Gastroesophageal sphincter (tissue), 4 donors: ENCODE measurements at places on chromosomes 3 and 15. TPM values are rescaled to one million over a fixed set of nuclear protein-coding genes. Genes with fewer than 3 reads are reported as not detected.
A peak's percentile ranks its signal among the peaks of the same experiment; 100 is the strongest.

- ATAC-seq: no peak
Measured at GRCh38 chr3:121529308-121529707, 16.5 kb downstream of the POLQ start.

C3orf20 gene
- total RNA-seq: not detected

DNA sequence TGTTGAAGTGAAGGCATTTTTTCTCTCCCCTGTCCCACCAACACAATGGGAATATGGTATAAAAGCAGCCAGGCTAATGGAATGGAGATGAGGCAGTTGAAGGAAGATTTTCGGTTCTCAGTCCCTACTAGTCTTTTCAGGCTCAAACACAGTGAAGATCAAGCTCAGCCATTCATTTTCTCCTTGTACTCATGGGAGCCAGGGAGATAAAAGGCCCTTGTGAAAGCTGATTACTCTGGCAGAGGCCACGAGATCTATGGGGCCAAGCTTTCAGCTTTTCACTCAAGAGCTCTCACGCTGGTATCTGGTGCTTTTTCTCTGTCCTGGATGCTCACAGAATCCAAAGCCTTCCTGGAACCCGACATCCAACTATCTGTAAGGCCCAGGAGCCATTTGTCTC, 14.5 kb upstream of the FAN1 start:
- no peak for ATAC-seq

DNA sequence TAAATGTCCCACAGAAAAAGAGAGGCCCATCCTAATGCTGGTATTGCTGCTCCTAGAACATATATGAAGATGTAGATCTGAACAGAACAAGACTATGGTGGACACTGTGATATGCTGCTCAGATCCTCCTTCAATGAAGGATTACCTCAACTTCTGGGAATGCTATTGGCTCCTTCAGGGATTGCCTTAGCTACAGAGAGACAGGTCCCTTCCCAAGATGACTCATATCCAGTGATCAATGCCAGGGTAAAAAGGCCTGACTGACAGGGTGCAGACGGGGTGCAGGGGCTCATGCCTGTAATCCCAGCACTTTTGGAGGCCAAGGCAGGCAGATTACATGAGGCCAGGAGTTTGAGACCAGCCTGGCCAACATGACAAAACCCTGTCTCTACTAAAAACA, 20.5 kb upstream of the STAG1 start:
- no peak for ATAC-seq

LINGO1 gene
- 0.87 TPM for total RNA-seq

GRCh38 chr15:57118013-57118799, 199.8 kb downstream of the TCF12 start:
- no peak for ATAC-seq

CCDC9B gene
- 28.0 TPM for total RNA-seq

DNA sequence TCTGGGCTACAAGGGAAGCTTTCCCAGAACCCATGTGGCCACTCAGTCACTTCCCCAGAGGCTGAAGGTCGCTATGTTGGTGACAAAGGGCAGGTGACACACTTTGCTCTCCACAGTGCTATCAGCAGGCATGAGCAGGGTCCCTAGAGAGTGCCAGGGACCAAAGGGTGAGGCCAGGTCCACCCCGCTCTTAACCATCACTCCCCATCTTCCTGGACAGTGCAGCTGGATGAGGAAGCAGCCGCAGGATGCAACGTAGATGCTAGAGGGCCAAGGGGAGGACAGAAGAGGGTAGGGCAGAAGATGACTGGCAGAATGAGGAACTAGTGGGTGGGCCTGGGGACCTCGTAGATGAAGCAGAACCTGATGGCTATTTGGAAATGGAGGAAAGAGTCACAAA, 13.6 kb upstream of the LTF start:
- no peak for ATAC-seq

- ATAC-seq: no peak
Measured at GRCh38 chr3:194667363-194667762, 4.6 kb downstream of the LSG1 start.

DNA sequence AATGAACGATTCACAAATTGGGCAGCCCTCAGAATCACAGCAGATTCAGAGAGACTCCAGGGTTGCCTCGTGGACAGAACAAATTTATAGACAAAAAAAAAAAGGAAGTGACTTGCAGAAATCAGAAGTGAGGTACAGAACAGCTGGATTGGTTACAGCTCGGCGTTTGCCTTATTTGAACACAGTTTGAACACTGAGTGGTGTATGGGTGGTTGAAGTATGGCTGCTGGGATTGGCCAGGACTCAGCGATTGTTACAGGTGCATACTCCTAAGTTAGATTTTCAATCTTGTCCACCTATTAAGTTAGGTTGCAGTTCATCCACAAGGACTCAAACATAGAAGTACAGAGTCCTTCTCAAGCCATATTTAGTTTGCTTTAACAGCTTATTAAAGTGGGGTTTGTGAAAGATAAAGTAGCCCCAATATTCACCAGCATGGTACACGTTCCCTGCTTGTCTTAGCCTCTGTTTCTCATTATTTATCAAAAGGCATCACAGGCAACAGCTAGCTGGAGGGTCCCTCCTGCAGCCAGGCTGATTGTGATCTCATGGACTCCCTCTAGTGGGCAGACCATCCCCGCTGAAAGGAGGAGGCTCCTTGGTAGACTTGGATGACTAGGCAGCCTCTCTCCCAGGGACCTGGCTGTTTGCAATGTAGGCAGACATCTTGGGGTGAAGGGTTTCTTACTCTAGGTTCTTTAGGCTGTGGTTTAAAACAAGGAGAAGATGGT, 17.6 kb upstream of the ALDH1L1 start:
- ATAC-seq: peak; percentile 97

- ATAC-seq: no peak
Measured at GRCh38 chr3:5096336-5097008, 25.6 kb upstream of the ARL8B start.

KNSTRN gene
- 8.3 TPM for total RNA-seq

ZNF80 gene
- total RNA-seq: not detected

- no peak for ATAC-seq
Measured at GRCh38 chr3:4850211-4850927, 128.9 kb upstream of the BHLHE40 start.

DNA sequence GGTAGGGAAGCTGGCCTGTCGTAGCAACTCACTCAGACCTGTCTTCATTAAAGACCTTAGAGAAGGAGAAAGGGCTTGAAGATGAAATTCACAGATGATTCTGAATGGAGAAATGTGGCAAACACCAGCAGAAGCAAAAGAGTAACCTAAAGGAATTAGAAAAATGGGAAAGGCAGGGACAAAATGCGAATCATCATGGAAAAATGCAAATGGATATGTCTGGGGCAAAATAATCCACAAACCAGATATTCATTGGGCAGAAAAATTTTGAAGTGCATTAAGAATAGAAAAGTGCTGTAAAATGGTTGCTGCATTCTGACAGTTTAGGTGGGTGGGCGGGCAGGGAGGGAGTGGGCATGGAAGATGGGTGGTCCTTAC, 156.9 kb upstream of the RASGRP1 start:
- ATAC-seq: no peak

ECE2 gene
- total RNA-seq: 0.12 TPM

CCR3 gene
- not detected for total RNA-seq

GRCh38 chr3:23991683-23992628, 46.9 kb downstream of the NR1D2 start:
- ATAC-seq: no peak

MST1 gene
- total RNA-seq: 0.89 TPM

DNA sequence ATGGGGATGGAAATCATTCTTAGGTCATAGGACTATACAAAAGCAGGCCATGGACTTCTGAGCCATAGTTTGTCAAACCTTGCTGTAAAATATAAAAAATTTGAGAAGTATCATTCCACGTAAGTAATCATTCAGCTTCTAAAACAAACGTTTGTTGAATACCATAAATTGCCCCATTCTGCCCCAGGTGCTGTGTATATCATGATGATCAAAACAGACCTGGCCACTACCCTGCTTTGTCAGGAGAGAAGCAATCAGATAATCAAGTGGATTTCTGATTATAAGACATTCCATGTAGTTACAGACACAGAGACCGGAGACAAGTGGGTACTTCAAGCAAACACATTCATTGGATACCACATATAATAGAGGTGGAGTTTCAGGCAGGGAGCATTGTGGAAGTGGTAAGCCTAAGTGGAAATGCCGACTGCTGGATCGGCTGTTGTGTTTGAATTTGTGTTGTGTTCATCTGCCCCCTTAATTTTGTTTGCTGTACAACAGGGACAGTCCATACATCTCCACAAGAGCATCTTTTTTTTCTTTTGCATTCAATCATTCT, 61.7 kb downstream of the TGFBR2 start:
- no peak for ATAC-seq

DNA sequence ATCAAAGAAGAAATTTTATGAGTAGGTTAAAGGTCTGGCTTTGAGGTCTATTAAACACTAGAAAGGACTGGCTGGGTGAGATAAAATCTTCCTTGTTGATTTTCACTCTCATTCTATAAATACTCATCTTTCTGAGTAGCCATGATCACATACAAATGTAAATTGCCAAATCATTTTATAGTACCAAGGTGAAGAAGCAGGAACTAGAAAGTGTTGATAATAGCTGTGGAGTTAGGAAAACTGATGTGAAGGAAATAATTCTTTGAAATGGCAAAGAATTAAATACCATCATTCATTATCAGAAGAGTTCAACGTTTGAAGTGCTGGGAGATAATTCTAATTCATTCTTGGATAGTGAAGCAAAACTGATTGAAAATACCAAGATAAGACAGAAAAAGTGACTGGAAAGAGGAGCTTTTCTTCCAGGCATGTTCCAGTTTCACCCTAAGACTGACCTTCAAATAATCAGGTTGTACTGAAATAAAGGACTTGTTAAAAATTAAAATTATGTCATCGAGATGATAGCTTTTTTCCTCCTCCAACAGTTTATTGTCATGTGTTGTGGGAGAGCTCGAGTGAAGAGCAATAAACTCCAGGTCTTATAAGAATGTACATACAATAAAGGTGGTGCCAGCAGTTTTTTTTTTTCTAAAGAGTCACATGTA, 17.4 kb downstream of the THBS1 start:
- ATAC-seq: no peak

DNA sequence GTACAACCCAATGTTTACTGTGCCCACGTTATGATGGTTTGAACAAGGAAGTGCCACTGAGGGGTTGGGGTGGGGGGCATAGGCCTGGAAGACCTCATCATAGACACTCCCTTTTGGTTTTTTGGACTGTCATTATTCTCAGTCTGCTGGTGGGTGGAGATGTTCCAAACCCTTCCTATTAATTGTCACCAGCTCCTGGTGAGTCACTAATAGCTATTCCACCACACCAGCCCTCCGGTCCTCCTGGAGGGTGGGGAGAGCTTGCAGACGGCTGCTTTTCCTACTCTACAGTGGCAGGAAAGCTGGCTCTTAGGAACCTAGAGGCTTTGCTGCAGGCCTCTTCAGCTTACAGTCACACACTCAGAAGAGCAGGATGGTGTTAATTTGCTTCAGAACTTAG, 9.0 kb upstream of the COPG1 start:
- no peak for ATAC-seq

AGTR1 gene
- 13.4 TPM for total RNA-seq

GRCh38 chr3:111662907-111663306, 67.8 kb upstream of the ZBED2 start:
- no peak for ATAC-seq

NCEH1 gene
- 6.2 TPM for total RNA-seq

DNA sequence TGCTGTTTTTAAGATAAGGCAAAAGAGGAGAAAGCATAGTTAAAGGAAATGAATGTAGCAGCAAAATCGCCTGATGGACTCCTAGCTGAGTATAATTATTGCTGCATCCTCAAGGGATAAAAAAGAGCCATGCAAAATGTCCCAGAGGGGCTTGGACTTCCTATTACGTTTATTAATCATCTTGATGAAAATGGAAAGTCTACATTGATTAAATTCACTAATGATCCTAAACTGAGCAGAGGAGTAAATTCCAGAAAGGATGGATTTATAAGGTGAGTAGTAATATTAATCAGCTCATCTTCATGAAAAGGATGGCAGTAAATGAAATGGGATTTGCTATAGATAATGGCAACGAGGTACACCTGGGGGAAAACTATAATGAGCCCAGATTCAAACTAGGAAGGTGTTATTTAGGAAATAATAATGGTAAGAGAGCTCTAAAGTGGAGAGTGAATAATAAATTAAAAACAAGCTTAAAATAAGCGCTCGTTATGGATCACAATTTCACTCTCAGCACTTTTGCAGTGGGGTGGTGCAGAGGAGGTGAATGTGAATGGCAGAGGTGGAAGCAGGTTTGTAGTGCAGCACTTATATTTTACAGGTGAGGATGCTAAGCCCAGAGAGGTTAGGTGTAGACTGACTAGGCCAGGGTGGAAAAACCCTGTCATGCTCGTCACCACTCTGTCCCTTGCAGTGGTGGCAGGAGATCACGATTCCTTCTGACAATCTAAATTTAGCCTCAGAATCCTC, 22.3 kb downstream of the IL5RA start:
- ATAC-seq: no peak

DNA sequence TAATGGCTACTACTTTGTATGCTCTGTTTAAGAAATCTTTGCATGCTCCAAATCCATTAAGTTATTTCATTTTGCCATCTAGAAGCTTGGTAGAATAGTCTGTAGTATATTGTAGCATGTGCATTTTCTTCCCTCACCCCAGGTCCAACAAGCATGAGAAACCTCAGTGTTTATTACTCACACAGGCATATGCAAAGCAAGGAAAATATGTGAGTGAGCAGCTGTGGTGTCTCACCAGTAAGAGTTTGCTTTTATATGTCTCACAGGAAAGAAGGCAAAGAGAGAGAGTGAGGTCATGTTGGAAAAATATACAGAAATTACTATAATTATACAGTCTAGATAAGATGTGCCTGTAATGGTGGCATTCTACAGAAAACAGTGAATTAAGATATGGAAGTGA, 312.5 kb downstream of the C3orf38 start:
- no peak for ATAC-seq

- peak; percentile 86 for ATAC-seq
Measured at GRCh38 chr3:16311960-16312451, 47.0 kb downstream of the OXNAD1 start.

GRCh38 chr3:187807086-187807862, 62.0 kb upstream of the BCL6 start:
- no peak for ATAC-seq

- peak; percentile 49 for ATAC-seq
Measured at GRCh38 chr3:189233225-189233858, 61.6 kb downstream of the TPRG1 start.

DNA sequence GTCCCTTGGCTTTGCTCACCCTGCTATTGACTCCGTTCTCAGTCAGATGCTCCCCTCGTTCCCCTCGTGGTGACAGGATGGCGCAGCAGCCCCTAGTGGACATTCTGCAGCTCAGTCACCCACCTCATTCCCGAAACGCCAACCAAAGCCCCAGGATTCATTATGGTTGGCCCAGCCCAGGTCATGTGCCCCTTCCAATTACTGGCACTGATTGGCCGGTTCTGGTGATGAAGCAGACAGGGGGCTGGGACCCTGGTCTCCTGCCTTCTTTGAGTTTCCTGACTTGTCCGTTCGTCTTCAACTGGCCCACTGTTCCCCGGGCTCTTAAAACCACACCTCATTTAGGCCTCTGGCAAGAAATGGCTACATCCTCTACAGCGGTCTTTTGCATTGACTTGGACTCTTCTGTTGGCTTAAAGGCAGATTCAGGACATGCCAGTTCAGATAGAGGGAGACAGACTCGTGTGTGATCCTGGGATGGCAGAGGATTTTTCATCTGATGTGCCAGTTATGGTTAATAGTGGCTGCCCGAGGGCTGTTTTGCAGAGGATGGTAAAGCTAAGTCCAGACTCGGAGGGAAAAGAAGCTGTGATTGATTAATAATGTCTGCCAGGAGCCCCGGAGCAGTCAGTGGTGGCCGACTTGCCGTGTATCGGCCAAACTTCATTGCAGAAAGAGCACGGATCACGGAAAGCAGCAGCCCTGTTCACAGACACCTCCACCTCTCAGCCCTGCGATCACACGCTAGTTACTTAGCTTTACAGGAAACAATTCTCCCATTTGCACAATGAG, 37.8 kb downstream of the LSM3 start:
- no peak for ATAC-seq

- no peak for ATAC-seq
Measured at GRCh38 chr3:47283193-47283537, 421 bp downstream of the KLHL18 start.
